ENCODE measurements at places on chromosomes 12 and 14.

- DNase-seq = no peak
Observed at GRCh38 chr12:22313963-22314330, 20.6 kb downstream of the ST8SIA1 start.

DNA sequence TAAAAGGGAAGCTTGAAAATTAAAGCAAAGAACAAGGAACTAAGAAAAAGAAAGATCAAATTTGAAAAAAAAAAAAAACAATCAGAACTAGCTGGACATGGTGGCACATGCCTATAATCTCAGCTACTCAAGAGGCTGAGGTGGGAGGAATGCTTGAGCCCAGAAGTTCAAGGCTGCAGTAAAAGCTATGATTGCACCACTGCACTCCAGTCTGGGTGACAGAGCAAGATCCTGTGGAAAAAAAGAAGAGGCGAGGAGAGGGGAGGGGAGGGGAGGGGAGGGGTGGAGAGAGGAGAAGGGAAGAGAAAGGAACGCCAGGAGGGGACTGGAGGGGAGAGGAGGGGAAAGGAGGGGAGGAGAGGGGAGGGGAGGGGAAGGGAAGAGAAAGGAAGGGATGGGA lies 43.0 kb downstream of the EEA1 start:
- no peak for DNase-seq

- no peak for DNase-seq
Observed at GRCh38 chr14:43480976-43481375, 1026.1 kb downstream of the FSCB start.

- peak; percentile 51 for DNase-seq
Observed at GRCh38 chr12:59067083-59067482, 146.8 kb upstream of the LRIG3 start.

- no peak for DNase-seq
Observed at GRCh38 chr14:96874127-96874526, 76.9 kb downstream of the VRK1 start.

- no peak for DNase-seq
Observed at GRCh38 chr12:115411121-115411520, 727.1 kb upstream of the TBX3 start.

DNA sequence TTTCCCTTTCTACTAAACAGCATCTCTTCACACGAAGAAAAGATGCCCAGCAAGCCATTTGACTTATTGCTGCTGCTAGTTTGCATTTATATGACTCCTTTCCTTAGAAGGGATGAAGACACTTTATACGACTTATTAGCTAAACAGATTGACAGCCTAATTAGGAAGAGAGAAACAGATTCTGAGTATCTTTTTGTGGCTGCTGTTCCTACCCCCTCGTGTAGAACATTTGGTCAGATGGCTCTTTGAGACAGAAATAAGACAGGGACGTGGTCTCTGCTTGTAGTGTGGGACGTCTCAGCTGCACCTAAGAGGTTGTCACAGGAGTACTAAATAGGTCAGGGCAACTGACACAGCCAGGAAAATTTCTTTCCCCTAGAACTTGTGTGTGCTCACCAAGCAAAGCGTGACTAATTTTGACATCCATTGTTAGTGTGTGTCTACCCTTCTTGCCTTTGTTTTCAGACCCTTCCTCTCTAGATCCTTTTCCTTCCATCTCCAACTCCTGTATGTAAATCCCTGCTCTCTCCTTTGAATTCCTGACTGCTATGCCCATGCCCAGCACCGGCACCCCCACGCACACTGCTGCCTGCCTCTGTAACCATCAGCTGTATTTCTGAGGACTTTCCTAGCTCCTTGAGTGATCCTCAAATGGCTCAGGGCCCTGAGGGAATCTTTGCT lies 83.2 kb downstream of the DAD1 start:
- DNase-seq = no peak

DNA sequence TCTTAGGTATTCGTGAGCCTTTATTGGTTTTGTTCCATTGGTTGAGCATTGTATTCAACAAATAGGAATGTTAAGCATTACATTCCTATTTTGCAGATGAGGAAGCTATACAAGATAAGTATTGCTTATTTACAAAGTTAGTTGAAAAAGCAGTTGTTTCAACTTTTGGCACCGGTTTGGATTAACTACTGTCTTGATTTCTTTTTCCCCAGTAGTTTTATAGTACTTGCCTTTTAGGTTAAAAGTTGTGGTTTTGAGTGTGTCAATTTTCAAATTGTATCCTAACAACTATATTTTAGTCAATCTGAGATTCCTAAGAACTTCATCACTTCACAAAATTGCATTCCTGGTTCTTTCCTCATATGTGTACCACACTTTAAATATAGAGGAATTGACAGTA lies 23.8 kb upstream of the MBIP start:
- DNase-seq = no peak

DNA sequence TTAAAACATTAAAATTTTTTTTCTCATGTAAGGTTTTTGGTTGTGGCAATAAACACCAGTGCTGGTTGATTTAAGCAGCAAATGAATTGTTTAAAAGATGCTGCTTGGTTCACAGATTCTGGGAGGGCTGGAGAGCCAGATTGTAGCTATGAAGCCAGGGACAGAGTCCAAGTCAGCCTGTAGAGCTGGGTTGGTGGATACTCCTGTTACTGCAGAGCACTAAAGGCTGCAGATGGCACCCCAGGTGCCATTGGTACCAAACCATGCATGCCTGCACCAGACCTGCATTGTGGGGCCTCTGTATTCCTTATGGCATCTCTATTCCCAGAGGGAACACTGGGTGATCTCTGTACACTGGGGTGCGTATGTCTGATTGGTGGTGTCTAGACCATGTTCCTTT lies 113.3 kb downstream of the SNAPC1 start:
- no peak for DNase-seq

GRCh38 chr12:58443981-58444371 lies 476.3 kb downstream of the LRIG3 start:
- DNase-seq = peak; percentile 36

DNA sequence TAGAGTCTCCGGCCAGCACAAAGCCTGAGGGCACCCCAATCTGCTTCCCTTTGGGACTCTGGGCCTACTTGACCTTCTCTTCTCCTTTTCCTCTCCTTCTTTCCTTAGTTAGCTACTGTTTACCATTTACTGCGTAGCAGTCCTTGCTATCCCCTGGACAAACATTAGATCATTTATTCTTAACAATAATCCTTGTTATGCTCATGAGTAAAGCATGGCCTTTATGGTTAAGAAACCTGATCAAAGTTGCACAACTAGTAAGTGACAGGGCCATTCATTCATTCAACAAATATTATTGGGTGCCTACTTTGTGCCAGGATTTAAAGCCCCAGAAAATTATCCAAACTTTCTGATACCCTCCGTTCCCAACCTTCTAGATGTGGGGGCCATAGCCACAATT lies 3.2 kb upstream of the HDAC7 start:
- no peak for DNase-seq

GRCh38 chr14:63269561-63270225 lies 49.0 kb downstream of the GPHB5 start:
- DNase-seq = no peak

DNA sequence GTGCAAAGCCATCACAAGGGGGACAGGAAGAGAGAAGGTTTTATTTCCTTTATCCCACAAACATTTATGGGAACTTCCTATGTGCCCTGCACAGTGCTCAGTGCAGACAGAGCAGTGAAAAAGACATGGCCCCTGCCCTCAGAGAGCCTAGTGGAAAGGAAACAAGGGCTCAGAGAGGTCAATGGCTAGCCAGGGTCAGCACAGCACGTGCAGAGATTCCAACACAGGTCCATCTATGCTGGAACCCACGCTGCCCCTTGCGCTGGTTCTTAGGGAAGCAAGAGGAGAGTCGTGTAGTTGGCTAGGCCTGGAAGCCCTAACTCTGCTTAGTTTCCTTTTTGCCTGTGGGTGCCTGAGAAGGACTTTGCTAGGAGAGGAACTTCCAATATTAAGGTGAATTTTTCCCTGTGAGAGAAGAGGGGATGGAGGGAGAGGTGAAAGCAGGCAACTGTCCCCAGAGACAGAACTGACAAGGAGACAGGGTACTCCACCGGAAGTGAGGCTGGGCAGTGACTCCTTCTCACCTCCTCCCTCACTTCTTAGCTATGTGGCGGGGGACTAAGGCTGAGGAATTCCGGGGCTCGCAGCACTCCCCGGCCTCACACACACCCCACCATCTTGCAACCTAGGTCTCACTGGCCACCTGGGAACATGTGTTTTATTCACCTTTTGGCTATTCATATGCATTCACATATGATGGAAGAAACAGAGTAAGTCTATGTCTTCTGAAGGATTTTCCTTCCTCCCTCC lies 12.1 kb upstream of the GPX2 start:
- no peak for DNase-seq

DNA sequence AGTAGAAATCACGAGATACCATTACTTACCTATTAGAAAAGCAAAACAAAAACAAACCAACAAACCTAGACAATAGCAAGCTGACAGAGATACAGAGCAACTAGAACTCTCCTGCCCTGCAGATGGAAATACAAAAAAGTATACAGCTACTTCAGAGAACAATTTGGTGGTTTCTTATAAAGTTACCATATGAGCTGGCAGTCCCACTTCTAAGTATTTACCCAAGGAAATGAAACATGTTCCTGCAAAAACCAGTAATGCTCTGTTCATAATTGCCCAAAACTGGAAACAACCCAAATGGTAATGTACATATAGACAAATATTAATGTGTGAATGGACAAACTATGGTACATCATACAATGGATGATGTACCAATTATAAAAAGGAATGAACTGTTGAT lies 31.7 kb downstream of the FUT8 start:
- DNase-seq = no peak

GRCh38 chr14:59829469-59830337 lies 40.9 kb downstream of the RTN1 start:
- DNase-seq = no peak

DNA sequence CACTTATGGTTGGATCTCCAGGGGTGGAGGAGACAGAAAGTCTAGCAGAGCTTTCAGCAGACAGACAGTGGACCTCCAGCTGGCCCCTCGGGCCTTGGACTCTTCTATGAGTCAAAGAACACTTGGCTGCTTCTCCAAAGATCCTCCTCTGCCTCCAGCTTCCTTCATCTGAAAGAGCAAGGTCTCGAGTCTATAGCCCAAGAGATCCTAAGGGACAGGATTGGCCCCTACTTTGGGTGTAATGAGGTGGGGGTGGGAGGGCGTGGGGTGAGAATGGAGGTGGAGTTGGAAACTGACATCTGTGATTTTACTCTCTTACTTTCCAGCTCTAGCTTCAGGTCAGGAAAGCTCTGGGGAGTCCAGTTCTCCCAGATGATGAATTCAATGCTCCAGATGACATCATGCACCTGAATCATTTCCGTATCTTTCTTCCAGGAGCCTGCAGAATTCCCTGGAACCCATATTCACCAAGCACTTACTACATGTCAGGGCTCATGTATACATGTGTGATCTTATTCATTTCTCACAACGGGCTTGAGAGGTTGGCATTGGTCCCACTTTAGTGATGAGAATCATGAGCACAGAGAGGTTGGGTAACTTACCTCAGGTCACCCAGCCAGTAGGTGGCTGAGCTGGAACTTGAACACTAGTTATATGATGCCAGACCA lies 10.2 kb upstream of the PGF start:
- DNase-seq = no peak

GRCh38 chr12:11663130-11663529 lies 13.7 kb downstream of the ETV6 start:
- no peak for DNase-seq

GRCh38 chr14:105169776-105170655 lies 1.4 kb upstream of the JAG2 start:
- no peak for DNase-seq

DNA sequence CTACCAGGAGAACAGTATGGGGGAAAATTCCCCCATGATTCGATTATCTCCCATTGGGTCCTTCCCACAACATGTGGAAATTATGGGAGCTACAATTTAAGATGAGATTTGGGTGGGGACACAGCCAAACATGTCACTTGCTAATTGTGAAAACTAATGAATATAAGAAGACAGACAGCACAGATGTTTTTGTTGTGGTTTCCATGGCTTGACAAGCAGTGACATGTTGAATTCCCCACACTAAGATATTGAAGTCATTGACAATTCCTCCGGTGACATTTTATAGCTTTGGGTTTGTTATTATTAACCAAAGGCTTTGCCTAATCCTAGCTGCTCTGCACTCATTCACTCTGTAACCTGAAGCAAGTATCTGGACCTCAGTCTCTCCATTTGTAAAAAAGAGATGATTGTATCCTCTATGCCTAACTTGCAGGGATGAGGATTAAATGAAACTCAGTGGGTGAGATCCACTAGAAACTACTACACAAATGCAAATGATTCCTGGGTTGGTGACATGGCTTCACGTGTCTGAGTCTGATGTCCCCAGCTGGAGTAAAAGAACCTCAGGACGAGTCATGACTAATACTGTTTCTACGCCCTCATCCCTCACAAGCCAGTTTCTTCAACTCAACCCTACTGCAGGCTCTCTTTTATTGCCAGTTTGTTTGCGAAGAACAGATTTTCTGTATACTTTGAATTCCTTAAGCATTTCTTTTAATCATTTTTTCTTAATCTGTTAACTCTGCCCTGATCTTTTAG lies 71.6 kb downstream of the ASCL1 start:
- DNase-seq = no peak

- DNase-seq = no peak
Observed at GRCh38 chr12:69442894-69443293, 27.3 kb upstream of the FRS2 start.

- DNase-seq = no peak
Observed at GRCh38 chr12:90026516-90026915, 317.9 kb upstream of the ATP2B1 start.

DNA sequence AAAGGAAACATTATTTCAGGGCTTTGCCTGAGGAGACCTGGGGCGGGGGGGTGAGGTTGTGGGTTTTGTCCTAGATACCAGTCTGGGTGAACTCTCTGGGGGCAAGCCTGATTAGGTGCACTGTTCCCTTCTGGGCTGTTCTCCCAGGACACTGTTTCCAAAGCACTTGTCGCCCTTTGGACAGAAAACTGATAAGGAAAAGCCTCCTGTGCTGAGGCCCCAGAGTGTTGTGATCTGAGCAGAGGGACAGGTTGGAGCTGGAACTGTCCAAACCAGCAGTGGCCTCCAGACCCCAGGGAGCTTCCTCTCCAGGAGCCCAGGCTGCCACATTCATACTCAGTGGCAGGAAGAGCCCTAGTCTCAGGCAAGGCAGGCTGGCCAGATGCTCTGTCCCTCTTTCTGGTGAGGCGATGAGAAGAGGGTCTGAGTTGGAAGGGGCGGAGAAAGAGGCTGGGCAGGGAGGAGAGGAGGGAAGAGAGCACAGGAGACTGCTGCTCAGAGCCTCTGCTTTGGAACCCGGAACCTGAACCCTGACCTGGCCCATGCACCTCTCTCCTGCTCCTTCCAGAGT lies 1.9 kb downstream of the GALNT16 start:
- DNase-seq = peak; percentile 60

DNA sequence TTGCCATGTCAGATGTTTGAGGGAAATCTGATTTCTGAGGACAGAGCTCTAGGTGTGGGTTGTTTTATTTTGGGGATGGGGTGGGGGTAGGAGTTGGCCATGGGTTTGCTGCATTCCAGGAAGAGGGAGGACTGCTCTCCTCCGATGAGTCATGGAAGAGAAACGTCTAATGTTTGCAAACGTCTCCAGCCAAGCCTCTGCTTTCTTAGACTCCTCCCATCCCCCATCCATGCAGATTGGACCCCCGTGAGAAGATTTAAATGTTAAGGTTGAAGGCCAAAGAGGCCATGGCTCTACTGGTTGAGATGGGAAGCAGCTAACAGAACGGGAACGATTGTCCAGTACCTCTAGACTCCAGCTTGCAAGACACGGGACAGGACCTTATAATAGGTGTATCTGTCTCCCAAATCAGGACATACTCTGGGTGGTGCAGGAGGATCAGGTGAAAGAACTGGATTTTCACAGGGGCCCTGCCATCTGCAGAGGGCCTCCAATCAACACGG lies 11.4 kb upstream of the ATP2A2 start:
- peak; percentile 87 for DNase-seq

GRCh38 chr12:123384994-123385376 lies 1.1 kb downstream of the KMT5A start:
- no peak for DNase-seq
